ENCODE measurements at places on chromosomes 1 and 21. TPM values are rescaled to one million over a fixed set of nuclear protein-coding genes. Genes with fewer than 3 reads are reported as not detected.

DNA sequence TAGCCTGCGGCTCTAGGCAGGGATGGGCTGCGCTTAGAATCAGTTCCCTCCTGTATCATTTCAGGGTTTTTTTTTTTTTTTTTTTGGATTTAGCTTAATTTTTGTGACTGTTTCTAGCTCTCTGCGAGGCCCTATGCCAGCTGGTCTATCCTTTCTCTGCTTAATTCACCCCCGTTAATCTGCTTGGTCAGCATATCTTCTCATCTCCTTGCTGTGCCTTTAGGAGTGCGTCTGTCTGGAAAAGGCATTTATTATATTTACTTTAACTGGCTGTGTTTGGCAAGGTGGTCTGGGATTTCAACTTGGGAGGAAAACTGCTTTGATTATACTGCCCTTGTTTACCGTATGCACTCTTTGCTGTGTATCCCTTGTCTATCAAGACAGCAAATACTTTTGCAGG is 184.8 kb upstream of the KIAA0040 start:
- H3K36me3 ChIP-seq, result no peaks in the 10 kb centered on the region
- H3K27me3 ChIP-seq, result peaks cover 44% of the 10 kb centered on the region
- H3K4me3 ChIP-seq, result no peak overlapping the region
- H3K27ac ChIP-seq, result no peak overlapping the region
- H3K4me1 ChIP-seq, result no peaks in the 10 kb centered on the region

GRCh38 chr1:145967288-145967687 is 2.8 kb downstream of the POLR3GL start:
- DNase-seq, result no peak
- H3K4me3 ChIP-seq, result no peak overlapping the region
- H3K36me3 ChIP-seq, result no peaks in the 10 kb centered on the region
- H3K27me3 ChIP-seq, result no peaks in the 10 kb centered on the region

DNA sequence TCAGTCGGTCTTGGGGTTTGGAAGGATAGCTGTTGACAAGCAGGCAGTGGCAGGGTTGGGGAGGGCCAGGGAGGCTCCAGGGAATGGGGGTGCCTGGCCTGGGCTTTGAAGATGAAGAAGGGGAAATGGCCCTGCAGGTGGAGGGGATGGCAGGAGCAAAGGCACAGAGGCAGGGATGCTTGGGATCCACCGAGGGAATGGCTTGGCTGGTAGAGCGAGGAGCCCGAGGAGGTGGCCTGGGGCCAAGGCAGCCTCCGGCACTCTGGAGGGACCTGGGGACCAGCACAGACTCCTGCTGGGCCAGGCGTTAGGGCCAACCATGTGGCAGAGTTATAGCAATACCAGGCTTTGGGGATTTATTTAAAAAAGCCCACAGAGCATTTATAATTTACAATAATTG is 62.9 kb upstream of the EDN2 start:
- DNase-seq, result no peak
- no peaks in the 10 kb centered on the region for H3K27me3 ChIP-seq
- no peak overlapping the region for H3K4me3 ChIP-seq

DNA sequence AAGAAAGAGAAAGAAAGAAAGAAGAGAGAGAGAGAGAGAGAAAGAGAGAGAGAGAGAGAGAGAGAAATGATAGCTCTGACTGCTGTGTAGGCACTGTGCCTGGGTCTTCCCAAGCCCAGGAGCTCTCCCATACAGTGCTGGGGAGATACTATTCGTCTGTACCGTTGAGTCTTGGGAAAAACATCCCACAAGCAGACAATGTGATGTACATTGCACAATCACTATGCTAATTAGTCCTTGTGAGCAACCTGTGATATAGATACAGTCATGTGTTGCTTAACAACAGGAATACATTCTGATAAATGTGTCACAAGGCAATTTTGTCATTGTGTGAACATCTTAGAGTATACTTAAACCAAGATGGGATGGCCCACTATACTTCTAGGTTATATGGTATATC is 381.0 kb downstream of the HHAT start:
- no peak overlapping the region for H3K27ac ChIP-seq
- H3K4me3 ChIP-seq, result no peak overlapping the region
- H3K4me1 ChIP-seq, result no peaks in the 10 kb centered on the region
- no peaks in the 10 kb centered on the region for H3K36me3 ChIP-seq
- no peak for DNase-seq

GRCh38 chr1:27473755-27474154 is 16.2 kb downstream of the WASF2 start:
- no peak for DNase-seq
- H3K36me3 ChIP-seq, result no peaks in the 10 kb centered on the region
- no peaks in the 10 kb centered on the region for H3K27me3 ChIP-seq
- H3K4me1 ChIP-seq, result no peaks in the 10 kb centered on the region

- peak overlapping the region; percentile 97 for H3K27ac ChIP-seq
- H3K4me3 ChIP-seq, result peak overlapping the region; percentile 95
- no peak for DNase-seq
- peaks cover 74% of the 10 kb centered on the region for H3K36me3 ChIP-seq
- H3K4me1 ChIP-seq, result peaks cover 64% of the 10 kb centered on the region
These were observed 4.0 kb downstream of the ENO1 start for GRCh38 chr1:8874230-8875201.

- H3K4me3 ChIP-seq, result no peak overlapping the region
- no peak for DNase-seq
- H3K4me1 ChIP-seq, result no peaks in the 10 kb centered on the region
- no peaks in the 10 kb centered on the region for H3K27me3 ChIP-seq
- no peak overlapping the region for H3K27ac ChIP-seq
- H3K36me3 ChIP-seq, result no peaks in the 10 kb centered on the region
These were observed 184.5 kb upstream of the TMPRSS15 start for GRCh38 chr21:18588001-18588662.

GRCh38 chr1:220875260-220875659 is 4.0 kb upstream of the HLX start:
- no peak overlapping the region for H3K4me3 ChIP-seq
- no peaks in the 10 kb centered on the region for H3K27me3 ChIP-seq
- no peaks in the 10 kb centered on the region for H3K36me3 ChIP-seq
- no peak for DNase-seq

DNA sequence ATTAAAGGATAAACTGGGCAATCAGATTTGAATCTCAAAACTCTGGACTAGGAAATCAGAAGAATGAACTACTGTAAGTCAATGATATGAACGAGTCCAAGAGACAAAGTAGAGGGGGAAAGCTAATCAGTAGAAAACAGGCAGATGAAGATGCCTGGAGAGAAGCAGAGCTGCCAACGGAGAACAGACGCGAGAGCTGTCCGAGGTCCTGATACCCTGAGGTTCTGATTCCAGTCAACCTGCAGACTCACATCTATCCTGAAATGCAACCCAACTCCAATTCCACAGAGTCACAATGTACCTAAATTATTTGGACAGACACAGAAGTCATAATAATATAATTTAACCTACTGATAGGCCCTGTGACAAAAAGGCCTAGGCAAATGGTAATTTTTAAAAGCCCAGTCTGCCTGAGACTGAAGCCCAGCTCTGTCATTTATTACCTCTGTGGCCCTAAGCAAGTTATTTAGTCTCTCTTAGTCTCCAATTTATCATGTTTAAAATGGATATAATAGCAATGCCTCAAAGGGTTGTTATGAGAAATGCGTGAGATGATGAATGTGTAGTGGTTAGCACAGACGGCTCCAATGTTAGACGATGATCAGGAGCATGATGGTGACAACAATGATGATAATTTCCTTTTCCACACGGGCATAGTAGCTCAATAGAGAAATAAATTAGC is 33.4 kb downstream of the RGS7 start:
- H3K4me1 ChIP-seq, result no peaks in the 10 kb centered on the region
- H3K27me3 ChIP-seq, result peaks cover 60% of the 10 kb centered on the region
- peak; percentile 81 for DNase-seq
- H3K36me3 ChIP-seq, result no peaks in the 10 kb centered on the region

DNA sequence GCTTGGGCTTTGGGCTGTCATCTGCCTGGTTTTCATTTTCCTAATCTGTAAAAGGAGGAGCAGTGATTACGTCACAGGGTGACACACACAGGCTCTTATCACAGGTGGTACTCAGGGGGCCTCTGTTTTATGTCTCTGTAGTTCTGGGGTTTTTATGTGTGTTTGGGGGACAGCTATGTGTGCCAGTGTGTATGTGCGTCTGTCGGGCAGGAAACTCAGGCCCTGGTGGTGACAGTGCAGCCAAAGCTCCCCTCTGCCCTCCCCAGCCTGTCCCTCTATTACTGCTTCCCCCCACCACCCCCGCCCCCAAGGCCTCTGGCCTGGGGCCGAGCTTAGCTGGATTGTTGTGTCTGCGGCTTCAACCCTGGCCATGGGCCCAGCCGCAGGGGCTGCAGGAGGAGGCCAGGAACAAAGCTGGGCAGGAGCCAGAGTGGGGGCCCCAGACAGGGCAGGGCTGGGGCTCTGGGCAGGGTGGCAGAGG is 13.3 kb downstream of the MFAP2 start:
- H3K36me3 ChIP-seq, result no peaks in the 10 kb centered on the region
- no peak overlapping the region for H3K4me3 ChIP-seq
- no peaks in the 10 kb centered on the region for H3K4me1 ChIP-seq
- H3K27me3 ChIP-seq, result no peaks in the 10 kb centered on the region
- H3K27ac ChIP-seq, result no peak overlapping the region
- no peak for DNase-seq

MAP3K21 gene
- 13.7 TPM for total RNA-seq

MANEAL gene
- total RNA-seq, result 47.6 TPM

SLFNL1 gene
- 0.22 TPM for total RNA-seq

VAV3 gene
- 0.98 TPM for total RNA-seq
